ENCODE measurements at places on chromosomes 11 and 22.

- DNase-seq: no peak
Measured at GRCh38 chr22:45493286-45493771, 9.4 kb upstream of the FBLN1 start.

- DNase-seq: no peak
Measured at GRCh38 chr11:103471546-103471945, 362.3 kb downstream of the DYNC2H1 start.

DNA sequence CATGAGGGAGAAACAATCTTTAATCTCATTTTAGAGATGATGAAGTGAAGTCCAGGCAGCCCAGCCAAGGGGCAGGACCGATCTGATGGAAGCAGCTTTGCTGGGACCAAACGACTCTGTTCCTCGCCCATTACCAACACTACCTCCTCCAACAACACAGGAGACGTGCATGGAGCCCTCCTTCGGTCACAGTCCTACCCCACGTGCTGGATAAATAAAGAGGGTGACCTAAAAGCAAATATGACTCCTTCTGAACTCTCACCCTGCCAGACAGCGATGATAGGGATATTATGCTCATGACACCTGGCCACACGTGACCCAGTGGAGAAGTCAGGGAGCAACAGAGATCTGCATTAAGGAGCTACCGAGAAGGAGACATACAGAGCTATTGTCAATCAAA, 26.0 kb downstream of the SCGB1A1 start:
- DNase-seq: no peak

DNA sequence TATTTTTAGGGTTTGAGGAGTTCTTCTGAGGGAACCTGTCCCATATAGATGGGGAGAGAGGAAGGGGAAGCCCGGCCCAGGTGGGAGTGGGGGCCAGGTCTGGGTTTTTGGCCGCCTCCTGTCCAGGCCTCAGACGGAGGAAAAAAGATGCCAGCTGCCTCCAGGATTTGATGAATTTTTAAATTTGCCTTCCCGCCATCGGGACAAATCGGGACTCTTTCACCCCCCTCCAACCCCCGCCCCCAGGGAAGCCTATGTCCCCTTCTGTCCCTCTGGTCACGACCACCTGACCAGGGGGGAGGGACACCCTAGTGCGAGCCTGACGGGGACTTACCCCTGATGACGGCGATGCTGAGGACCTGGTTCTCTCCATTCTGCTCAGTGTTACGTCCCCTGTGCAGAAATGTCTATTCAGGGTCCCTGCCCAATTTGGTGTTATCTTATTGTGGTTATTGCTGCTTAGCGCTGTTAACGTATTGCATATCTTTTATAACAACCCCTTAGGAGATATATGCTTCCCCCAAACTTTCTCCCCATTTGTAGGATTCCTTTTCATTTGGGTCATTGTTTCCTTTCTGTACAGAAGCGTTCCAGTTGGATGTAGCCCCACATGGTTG, 115.9 kb upstream of the GRK3 start:
- DNase-seq: peak; percentile 17

- no peak for DNase-seq
Measured at GRCh38 chr22:49076300-49077035, 751.2 kb downstream of the BRD1 start.

GRCh38 chr11:12949453-12949852, 59.7 kb upstream of the RASSF10 start:
- no peak for DNase-seq

DNA sequence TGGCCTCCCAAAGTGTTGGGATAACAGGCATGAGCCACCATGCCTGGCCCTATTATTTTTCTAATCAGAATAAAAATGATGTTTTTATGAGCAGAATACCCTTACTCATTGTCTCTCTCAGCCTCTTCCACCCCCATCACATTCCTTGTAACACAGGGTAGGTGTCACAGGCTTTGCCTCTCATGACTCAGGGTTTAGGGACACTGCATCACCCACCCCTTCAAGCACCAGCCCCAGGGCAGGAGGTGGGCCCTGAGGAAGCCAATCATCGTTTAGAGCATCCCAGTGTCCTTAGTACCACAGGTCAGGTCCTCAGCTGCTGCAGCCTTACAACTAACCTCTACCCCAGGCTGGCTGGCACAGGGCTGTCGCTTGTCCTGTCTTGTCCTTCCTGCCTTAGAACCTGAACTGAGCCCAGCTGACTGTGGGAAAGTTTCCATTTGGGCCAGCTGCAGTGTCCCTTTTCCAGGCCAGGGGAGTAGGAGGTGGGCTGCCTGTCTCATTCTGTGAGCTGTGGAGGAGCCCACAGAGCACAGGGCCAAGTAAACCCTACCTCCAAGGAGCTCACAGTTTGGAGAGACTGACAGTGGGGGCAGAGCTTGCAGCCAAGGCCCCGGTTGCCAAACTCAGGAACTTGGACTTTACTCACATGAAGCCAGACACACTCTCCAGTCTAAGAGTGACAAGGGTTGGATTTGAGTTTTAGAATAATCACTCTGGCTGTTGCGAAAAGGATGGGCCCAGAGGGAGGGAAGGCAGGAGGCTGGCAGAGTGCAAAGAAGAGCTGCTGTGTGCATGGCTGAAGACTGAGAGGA, 19.5 kb upstream of the UVRAG start:
- no peak for DNase-seq

DNA sequence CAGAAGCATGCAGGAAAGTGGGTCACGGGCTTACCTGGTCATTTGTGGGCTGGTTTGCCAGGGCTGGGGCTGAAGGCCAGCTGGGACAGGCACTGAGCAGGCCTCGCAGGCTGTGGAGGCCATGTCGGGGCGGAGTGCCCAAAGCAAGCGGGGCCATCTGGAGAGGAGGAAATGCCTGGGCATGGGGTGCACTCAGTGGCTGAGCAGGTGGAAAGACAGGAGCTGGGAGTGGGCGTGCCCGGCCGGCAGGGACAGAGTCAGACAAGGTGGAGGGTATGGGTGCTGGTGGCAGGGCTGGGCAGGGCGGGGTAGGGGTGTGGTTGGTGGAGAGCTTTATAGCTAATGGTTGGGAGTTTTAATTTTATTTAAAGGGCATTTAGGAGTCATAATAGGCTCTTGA, 27.4 kb downstream of the DAGLA start:
- no peak for DNase-seq

GRCh38 chr11:16924826-16925560, 89.2 kb downstream of the PLEKHA7 start:
- DNase-seq: no peak

DNA sequence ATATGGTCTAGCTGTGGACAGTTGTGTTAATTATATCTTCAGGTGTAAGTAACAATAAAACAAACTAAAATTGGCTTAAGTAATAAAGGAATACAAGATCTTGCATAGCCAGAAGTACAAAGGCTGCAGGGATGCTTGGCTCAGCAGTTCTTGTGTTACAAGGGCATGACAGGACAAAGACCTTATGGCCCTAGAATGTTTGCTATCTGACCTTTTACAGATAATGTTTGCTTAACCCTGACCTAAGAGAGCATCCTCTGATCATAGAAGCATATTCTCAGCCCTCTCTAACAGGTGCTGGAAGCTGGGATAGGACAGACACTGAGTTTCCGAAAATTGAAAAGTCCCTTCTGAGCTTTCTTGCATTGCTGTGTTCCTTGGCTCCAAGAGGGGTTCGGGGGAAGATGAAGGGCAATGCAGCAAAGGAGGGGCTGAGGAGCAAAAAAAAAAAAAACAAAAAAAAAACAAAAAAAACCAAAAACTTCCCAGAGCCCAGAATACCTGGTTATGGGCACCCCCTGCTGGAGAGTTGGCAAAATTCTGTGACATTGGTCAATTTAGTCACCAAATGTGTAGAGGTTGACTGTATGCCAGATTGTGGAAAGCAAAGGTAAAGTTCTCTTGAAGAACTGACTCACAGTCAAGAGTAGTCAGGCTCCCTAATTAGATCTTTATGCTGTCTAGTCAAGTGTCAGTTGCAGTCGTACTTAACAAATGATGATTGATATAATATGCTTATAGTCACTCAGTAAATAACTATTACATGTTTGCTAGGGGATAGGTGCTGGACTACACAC, 10.4 kb upstream of the HIKESHI start:
- DNase-seq: peak; percentile 69

- no peak for DNase-seq
Measured at GRCh38 chr11:93484716-93485115, 58.5 kb downstream of the SMCO4 start.

DNA sequence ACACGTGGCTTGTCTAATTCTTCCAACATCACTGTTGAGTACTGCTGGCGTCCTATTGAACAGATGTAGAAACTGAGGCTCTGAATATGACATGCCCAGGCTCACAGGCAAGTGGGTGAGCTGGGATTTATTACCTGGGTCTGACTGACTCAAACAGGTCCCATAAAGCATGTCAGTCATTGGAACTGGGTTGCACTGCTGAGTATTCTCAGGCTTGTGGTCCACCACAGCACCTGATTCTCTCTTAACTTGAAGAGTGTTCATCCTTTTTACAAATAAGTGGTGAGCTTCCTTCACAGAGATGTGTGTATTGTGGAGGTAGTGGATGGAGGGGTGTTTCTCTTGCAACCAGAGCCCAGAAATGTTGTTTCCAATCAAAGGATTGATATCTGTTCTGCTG, 44.5 kb downstream of the SC5D start:
- DNase-seq: no peak

- DNase-seq: peak; percentile 45
Measured at GRCh38 chr11:44899959-44900358, 50.7 kb downstream of the TP53I11 start.

GRCh38 chr11:2523821-2524391, 79.1 kb downstream of the KCNQ1 start:
- no peak for DNase-seq

- peak; percentile 28 for DNase-seq
Measured at GRCh38 chr11:112795142-112795815, 165.9 kb upstream of the NCAM1 start.

All from CD4-positive, alpha-beta T cell treated with Interleukin-21 for 1 hour (primary cell).